Activated CD4-positive, alpha-beta T cell treated with anti-CD3 and anti-CD28 coated beads, Interleukin-2, Interleukin-4, amounts not matched to agents 100 ng/mL and 50 ng/mL, durations not matched to agents 16 hours and 8 hours (primary cell): ENCODE measurements at places on chromosomes 1 and 21.

GRCh38 chr1:93502571-93502970 is 54.7 kb downstream of the FNBP1L start:
- no peak for DNase-seq

DNA sequence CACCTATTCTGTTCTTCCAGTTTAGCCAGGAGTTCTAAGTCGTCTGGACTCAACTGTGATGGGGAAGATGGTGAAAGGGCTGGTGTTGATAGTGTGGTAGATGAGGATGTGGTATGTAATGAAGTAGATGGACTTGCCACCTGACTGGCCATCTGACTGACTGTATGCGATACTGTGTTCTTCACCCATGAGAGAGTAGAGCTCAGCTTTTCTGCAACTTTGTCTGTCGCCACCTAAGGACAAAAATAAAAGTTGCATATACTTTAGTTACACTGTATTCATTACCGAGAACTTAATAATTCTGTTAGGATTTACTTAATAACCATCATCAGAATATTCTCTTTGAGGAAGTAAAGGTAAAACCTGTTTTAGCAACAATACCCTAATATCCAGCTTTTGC is 48.5 kb downstream of the EVI5 start:
- DNase-seq: no peak

DNA sequence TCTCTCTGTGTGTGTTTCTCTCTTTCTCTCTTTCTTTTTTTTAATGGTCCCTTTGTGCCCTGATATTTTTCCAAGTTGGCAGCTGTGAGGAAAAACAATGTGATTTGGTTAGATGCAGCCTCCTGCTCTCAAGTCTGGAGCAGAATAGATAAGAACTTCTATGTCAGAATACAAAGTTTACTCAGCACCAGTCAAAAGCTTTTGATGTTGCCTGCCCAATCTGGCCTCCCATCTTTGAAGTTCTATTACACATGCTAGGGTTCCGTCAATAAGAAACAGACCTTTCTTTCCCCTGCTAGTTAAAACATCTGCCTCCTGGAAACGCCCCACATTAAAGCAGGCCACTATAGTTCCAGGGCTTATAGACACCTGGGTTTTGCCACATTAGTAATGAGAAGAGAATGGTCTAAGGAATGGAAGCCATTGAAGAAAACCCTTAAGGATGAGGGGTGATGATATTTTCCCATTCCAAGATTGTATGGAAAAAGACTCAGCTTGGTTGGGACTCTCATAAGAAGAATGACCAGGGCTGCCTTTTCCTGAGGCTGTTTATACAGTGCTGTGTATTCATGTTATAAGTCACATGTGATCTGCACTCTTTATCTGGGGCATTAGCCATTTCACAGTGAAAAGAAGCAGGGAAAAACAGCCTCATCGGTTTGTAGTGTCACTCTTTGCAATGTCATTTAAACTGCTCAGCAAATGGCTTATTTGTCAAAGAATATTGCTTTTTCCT is 414.7 kb upstream of the PROX1 start:
- no peak for DNase-seq

GRCh38 chr1:110215621-110216515 is 5.8 kb downstream of the KCNC4 start:
- no peak for DNase-seq

- no peak for DNase-seq
These were observed 102.7 kb downstream of the TENT5C start for GRCh38 chr1:117708323-117709248.

GRCh38 chr1:1199961-1200875 is 6.2 kb downstream of the TNFRSF18 start:
- no peak for DNase-seq

DNA sequence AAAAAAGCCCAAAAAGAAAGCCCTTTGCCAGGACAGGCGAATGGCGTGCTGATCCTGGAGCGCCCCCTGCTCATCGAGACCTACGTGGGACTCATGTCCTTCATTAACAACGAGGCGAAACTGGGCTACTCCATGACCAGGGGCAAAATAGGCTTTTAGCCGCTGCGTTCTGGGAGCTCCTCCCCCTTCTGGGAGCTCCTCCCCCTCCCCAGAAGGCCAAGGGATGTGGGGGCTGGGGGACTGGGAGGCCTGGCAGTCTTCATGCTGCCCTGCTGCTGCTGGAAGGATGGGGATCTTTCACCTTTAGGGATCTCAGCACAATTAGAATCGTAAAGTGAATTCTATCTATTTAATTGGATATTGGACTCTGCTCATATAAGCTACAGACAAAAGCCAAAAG is 3.6 kb downstream of the TPRG1L start:
- no peak for DNase-seq

DNA sequence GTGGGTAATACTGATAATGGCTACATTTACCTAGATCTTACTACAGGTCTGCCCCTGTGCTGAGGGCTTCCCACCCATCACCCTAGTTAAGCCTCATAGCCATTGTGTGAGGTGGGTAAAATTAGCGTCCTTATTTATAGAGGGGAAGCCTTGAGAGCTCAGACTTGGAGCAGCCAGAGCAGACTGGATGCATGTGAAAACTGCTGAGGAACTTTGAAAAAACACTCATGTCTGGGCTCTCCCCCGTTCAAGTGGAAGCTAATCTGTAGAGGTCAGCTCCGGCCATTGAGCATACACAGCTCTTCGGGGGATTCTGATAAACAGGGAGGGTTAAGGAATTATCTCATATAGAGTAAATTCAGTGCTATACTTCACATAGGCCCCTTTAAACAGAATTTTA is 389.7 kb downstream of the RPS6KC1 start:
- no peak for DNase-seq

GRCh38 chr1:23554481-23555269 is 4.6 kb downstream of the ID3 start:
- DNase-seq: peak; percentile 70

DNA sequence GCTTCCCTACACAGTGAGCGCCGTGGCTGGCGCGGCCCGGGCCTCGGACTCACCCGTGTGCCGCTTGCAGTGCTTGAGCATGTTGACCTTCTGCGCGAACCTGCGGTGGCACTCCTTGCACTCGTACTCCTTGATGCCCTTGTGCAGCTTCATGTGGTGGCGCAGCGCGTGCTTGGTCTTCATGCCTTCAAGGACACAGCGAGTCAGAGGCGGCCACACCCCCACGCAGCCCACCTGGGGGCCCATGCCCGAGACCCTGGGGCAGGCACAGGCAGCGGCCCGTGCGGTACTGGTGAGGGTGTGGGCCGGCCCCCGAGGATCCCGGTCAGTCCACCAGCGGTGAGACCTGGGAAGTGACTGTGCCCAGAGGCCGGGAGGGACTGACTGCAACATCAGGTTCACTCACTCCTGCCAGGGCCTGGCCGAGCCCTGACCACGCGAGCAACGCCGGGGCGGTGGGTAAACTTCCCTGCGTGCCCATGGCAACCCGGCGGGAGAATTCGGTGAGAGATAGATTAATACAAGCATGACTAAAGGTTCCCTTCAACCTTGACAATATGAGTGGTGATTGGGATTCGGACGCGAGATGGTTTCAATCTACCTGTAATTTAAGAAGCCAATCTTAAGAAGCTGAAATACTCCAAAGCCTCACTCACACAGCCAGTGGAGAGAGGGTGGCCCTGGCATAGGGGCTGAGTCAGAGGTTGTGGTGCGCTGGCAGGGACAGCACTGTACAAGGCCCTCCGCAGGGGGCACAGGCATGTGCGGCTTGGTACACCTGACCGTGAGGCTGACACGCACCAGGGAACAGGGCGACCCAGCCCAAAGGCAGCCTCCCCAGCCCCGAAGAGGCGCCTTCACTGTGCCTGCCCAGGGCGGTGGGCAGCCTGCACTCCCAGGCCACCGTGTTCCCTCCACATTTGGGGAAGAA is 49.1 kb upstream of the RIPK4 start:
- no peak for DNase-seq

DNA sequence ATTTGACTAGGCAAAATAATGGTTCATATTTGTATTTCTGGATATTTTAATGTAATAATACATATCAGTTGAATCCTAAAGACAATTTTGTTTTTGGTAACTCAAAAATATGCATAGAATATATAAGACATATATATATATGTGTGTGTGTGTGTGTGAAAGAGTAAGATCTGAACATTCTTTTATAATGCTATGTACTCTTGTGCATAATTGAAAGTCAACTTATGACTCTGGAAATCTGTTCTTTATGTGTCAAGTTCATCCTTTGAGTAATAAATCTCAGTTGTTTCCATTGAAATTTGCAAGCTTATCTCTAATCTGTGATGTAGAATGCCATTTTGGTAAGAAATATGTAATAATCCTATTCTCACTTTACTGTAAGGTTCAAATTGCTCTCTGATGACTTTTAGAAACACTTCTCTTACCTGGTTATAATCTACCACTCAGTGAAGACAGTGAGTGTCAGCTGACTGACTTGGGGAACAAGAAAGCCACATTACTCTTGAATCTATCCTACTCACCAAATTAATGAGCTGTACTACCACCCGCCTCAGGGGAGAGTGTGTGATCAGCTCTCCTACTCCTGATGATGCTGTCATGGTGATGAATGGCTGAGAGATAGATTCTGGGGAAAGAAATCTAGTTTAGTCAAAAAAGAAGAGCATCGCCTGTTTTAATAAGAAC is 15.0 kb upstream of the NEK7 start:
- no peak for DNase-seq

DNA sequence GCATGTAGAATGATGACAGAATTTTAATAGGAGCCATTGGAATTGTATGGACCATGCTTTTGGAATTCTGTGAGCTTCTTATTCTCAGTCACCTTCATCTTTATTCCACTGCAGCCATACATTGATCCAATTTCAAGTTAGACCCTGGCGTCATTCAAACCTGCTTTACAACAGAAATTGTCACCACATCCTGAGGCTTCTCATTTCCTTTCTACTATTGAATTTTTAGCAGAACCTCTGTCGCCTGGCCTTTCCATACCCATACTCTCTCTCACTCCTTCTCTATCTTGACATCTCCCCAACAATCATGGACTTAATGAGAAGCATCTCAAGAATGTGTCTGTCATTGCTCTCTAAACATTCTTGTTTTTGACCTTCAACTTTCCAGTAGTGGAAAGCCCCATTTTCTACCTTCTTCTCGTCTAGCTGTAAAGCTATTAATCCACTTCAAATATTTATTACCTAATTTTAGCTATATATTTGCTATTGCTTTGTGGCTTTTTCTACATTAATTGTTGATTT is 74.1 kb downstream of the CRB1 start:
- DNase-seq: no peak

- DNase-seq: no peak
These were observed 52.3 kb downstream of the RAP1A start for GRCh38 chr1:111671852-111672251.
